GOT3 (cell line): ENCODE measurements at places on chromosomes 3 and 15.

DNA sequence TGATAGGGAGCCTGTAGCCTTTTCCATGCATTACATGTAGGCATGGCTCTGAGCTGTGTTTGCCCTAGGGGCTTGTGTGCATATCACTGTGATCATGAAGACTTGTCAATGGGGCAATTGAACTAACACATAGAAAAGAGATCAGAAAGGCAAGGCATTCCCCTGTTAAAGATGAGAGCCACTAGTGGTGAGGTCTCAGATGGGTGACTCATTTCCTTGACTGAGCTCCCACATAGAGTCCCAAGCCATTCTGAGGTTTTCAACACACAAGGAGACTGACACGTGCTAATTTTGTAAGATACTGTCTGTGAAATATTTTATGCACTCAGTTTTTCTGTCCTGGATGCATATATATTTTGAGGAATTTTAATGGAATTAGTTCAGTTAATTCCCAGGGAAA is 53.8 kb downstream of the SAMMSON start:
- no peak for DNase-seq

- no peak for DNase-seq
These were observed 10.6 kb upstream of the TBC1D5 start for GRCh38 chr3:17752876-17753631.

DNA sequence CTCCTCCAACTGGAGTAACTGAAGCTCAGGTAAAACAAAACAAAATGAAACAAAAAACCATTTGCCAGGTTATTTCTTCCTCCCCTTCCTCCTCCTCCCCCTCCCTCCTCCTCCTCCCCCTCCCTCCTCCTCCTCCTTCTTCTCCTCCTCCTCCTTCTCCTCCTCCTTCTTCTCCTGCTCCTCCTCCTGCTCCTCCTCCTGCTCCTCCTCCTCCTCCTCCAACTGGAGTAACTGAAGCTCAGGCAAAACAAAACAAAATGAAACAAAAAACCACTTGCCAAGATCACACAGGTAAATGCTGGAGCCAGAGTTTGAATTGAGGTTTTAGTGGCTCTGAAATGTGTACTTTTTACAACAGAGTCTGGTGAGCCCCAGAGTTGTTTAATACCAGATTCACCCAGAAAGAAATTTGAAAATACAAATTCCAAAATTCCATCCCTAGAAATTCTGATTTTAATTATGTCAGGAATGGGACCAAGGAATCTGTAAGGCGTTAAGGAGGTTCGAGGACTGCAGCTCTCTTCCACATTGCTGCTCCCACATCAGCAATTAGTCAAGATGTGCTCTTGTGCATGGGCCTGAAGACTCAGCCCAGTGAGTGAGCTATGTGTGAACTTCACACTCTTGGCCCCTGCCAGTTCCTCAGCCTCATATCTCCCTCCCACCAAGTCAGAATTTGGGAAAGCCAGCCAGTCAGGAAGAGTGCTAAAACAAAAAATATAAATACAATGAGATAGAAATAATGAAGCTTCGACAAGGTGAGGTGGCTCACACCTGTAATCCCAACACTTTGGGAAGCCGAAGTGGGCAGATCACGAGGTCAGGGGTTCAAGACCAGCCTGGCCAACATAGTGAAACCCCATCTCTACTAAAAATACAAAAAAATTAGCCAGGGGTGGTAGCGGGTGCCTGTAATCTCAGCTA is 31.6 kb upstream of the ZNF770 start:
- DNase-seq, result no peak

DNA sequence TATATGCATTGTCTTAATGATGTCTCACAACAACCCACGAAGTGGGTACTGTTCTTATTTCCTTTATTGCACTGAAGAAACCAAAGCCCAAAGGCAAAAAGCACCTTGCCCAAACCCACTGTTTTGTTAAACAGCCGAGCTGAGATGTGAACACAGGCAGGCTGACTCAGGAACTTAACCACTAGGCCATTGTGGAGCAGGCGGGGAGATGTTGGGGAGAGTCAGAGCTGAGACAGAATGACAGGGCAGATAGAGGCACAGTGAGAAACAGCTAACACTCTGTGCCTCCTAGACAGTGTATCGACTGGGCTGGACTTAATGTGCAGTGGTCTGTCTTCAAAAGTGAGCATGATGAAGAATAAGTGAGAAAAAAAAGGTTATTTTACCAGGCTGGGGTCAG is 56.5 kb downstream of the RPLP1 start:
- no peak for DNase-seq

DNA sequence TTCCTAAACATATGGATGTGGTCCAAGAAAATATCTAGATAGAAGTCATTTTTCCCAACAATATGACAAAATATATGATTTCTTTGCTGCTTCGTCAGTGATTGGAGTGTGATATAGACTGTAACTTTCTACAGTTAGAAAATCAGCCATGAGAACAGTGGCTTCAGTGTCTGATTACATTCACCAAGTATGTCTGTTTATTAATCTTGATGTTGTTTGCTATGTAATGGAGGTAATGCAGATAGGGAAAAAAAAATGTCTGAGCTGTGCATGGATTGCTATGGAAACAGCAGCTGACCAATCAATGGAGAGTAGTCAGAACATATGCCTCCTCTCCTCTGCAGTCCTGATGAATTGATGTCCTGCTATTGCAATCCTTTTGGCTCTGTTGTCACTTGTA is 72.3 kb upstream of the GAP43 start:
- no peak for DNase-seq

- no peak for DNase-seq
These were observed 55.9 kb upstream of the MEF2A start for GRCh38 chr15:99509686-99510461.

GRCh38 chr3:58184309-58184981 is 26.3 kb downstream of the DNASE1L3 start:
- no peak for DNase-seq

DNA sequence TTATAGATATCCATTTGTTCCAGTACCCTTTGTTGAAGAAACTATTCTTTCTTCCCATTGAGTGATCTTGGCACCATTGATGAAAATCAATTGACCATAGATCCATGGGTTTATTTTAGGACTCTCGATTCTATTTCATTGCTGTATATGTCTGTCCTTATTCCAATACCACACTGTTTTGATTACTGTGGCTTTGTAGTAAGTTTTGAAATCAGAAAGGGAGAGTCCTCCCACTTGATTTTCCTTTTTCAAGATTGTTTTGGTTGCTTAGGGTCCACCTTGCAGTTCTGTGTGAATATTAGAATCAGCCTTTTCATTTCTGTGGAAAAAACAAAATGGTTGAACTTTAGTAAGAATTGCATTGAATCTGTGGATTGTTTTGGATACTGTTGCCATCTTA is 20.6 kb upstream of the IL20RB start:
- DNase-seq, result no peak

DNA sequence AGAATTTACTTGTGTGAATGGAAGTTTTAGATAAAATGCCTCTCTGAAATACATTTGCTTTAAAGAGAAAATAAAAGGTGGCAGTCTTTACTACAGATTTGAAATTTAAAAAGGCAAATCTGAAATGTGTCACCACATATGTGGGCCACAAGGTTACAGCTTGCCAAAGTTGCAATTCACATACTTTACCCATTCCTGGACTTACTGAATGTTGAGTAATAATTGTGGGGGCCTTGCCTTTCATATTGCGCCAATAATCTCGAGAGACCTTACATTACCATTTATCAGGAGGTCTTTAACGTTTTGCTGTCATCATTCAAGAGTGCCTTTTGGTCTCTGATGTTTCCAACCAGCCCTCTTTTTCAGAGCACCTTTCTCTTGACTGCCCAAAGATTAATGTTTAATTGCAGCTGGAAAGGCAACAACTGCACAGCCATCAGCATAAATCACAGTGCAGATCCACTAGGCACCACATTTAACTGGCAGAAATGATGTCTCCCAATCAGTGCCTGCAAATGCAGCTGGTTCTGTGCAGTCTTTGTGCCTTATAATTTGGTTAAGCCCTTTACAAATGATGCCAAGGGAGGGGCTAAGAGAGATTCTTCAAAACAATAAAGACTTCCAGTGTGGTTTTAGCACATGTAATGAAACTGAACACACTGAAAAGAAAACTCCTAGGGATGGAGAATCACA is 206.8 kb downstream of the MAGI1 start:
- DNase-seq, result no peak

DNA sequence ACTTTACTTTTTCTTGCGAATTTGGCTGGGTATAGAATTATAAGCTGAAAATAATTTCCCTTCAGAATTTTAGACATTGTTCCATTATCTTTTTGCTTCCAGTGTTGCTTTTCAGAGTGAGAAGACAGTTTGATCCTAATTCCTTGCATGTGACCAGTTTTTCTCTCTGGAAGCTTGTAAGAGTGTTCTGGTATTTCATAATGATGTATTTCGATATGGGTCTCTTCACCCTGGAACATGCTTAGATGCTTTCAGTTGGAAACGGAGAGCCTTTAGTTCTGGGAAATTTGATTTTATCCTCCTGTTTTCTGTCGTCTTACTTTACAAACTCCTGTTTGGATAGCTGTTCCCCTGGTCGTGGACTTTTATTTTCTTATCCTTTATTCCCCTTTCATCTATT is 13.9 kb downstream of the ALPK3 start:
- no peak for DNase-seq

GRCh38 chr3:25785826-25786225 is 2.6 kb upstream of the NGLY1 start:
- DNase-seq, result no peak

DNA sequence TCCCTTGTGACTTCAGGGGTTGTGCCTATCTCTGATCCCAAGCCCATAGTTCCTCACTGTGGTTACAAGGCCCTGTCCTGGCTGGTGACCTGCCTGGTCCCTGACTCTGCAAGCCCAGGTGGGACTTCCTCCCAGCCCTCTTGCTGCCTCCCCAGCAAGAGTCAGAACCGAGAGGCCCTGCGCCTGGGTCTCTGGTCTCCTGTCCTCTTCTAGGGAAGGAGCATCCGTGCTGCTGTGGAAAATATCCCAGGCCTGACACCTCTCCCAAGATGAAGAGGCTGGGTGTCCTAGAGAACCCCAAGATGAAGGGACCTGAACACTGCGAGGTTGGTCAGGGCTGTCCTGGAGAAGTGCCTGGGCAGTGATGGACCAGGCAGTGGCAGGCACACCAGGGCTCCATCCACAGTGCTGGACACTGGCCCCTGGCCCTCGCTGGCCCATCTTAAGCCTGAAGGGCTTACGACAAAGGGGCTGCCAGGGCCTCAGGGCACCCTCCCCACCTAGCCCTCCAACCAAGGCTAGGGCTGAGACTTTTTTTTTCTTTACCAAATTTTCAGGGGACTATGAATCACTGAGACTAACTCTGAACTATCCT is 32.7 kb downstream of the PTH1R start:
- DNase-seq, result no peak

GRCh38 chr3:72960812-72961518 is 35.6 kb upstream of the PPP4R2 start:
- DNase-seq, result no peak

GRCh38 chr15:68510558-68510957 is 68.2 kb upstream of the CORO2B start:
- no peak for DNase-seq

GRCh38 chr3:75129101-75129500 is 514.6 kb upstream of the CNTN3 start:
- no peak for DNase-seq

GRCh38 chr3:68467465-68467864 is 464.9 kb downstream of the TAFA4 start:
- no peak for DNase-seq
